ENCODE measurements at places on chromosomes 16 and 17.

DNA sequence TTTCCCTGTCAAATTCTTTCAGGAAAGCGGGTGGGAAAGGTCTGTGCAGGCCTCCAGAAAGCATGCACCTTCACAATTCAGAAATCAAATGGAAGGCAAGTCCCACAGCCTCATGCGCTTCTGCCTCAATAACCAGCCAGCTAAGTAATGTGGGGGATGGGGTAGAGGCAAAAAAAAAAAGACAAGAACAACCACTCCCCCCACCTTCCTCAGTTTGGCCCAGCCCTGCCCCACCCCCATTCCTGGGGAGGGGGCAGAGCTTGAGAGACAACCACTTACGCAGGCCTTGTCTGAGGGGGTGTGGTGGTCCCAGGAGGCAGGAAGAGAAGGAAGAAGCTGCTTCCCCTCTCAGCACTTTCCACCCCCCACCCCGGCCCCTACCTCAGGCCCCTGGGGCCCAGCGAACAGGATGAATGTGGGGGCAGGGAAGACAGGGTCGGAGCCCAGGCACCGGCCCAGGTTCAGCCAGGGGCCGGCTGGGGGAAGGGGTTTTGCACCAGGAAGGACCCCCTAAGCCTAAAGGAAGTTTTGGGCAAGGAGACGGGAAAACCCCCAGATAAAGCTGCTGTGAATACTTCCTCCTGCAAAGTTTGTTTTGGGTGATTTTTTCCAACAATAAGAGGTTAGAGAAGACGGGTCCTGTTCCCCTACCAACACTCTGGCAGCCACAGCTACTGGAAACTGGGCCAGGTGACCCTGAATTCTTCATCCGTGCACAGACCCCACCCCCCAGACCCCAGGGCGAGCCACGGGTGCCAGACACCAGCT is 1.2 kb downstream of the JUP start:
- no peak for DNase-seq

GRCh38 chr17:38844261-38844757 is 9.2 kb downstream of the RPL23 start:
- no peak for DNase-seq

- DNase-seq, result no peak
Measured at GRCh38 chr16:73215678-73216377, 167.9 kb upstream of the ZFHX3 start.

DNA sequence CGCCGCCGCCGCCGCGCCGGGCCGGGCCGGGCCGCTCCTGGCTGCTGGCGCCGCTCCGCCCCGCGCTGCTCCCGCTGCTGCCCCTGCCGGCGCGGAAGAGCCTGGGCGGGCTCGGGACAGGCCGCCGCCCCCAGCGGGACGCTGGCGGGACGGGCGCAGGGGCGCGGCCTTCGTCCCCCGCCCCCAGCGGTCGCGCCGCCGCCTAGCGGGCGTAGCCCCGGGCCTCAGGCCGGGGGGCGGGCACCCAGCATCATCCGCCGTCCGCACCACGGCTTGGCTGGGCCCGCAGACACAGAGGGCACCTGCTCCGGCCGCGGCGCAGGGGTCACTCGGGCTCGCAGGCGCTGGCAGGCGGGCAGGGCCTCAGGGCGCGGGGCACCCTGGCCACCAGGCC is at the start of gene AMFR:
TSS of gene AMFR (minus strand) at position 107 of the 394 bp plus-strand sequence. CDS start 218 bp downstream, outside the sequence.
- no peak for DNase-seq

DNA sequence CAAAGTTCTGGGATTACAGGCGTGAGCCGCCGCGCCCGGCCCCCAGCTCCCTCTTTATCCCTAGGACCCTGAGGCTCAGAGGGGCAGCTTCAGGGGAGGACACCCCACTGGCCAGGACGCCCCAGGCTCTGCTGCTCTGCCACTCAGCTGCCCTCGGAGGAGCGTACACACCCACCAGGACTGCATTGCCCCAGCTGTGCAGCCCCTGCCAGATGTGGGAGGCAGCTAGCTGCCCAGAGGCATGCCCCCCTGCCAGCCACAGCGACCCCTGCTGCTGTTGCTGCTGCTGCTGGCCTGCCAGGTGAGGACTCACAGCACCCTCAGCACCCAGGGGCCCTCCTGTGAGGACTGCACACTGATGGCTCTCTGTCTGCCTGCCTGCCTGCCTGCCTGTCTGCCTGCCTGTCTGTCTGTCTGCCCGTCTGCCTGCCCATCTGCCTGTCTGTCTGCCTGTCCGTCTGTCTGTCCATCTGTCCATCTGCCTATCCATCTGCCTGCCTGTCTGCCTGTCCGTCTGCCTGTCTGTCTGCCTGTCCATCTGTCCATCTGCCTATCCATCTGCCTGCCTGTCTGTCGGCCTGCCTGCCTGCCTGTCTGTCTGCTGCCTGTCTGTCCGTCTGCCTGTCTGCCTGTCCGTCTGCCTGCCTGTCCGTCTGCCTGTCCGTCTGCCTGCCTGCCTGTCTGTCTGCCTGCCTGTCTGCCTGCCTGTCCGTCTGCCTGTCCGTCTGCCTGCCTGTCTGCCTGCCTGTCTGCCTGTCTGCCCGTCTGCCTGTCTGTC is 5.0 kb downstream of the GCGR start:
- DNase-seq, result no peak

GRCh38 chr17:10631048-10631700 is 25.9 kb downstream of the MYH3 start:
- DNase-seq, result no peak

DNA sequence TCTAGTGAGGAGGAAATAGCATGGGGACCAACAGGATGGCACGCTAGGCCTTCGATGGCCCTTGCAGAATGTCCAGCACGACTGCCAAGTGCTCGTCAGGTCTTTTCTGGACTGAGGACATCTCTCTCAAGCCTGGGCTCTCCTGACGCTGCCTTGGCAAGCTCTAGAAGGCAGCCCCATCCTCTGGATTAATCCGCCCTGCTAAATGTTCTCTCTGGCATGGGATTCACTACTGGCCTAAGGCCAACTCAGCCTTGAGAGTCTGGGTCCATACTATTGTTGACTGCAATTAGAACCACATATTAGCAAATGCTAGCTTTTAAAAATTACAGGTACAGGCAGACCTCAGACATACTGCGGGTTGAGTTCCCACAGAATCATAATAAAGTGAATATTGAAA is 2.5 kb upstream of the CEP295NL start:
- no peak for DNase-seq

- DNase-seq, result no peak
Measured at GRCh38 chr16:30354423-30355143, 525 bp downstream of the CD2BP2 start.

GRCh38 chr17:21140911-21141310 is 14.1 kb downstream of the DHRS7B start:
- DNase-seq, result no peak

DNA sequence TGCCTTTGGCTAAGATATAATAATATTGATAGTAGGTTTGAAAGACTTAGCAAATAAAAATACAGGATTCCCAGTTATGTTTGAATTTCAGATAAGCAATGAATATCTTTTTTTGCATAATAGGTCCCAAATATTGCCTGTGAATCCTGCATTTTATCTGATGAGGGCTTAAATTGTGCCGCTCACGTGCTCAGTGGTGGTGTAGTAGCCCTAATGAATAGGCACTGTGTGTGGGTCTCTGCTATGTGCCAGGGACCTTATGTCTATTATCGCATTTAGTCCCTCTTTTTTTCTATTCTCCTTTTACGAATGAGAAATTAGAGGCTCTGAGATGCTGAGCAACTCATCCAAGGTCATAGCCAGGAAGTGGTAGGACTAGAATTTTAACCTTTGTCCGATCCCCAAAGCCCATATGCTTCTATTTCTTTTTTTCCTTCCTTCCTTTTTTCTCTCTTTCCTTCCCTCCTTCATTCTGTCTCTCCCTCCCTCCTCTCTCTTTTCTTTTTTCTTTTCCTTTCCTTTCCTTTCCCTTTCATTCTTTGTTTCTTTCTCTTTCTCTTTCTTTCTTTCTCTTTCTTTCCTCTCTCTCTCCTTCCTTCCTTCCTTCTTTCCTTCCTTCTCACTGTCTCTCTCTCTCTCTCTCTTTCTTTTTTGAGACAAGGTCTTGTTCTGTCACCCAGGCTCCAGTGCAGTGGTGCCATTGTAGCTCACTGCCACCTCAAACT is 47.2 kb downstream of the RGS9 start:
- DNase-seq, result no peak

- DNase-seq, result no peak
Measured at GRCh38 chr17:58529275-58529674, 14.8 kb upstream of the MTMR4 start.

GRCh38 chr17:5236938-5237540 is 2.4 kb upstream of the SCIMP start:
- no peak for DNase-seq

DNA sequence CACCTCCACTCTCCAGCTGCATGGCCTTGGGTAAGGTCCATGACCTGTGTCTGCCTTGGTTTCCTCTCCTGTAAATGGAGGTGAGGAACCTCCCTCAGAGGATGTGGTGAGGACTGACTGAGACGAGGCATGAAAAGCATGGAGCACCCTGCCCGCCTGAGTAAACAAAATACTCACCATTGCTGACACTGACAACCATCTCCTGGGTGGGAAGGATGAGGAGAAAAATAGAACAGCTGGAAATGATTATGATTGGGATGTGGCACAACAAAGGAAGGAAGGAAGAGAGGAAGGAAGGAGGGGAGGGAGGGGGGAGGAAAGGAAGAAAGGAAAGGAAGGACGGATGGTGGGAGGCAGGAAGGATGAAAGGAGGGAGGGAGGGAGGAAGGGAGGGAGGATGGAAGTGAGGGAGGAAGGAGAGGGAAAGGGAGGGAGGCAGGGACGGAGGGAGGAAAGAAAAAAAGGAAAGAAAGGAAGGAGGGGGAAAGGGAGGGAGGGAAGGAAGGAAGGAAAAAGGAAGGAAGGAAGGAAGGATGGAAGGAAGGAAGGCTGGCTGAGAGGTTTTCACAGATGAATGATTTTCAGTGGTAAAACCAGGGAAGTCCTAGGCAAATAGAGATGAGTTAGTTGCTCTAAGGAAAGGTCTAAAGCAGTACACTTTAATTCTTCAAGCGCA is 276.5 kb upstream of the XYLT1 start:
- no peak for DNase-seq
